Progenitor cell of endocrine pancreas (in vitro differentiated cells): ENCODE measurements at places on chromosomes 2 and 18. TPM values are rescaled to one million over a fixed set of nuclear protein-coding genes. Genes with fewer than 3 reads are reported as not detected.

GRCh38 chr2:84858937-84859336 lies 21.9 kb downstream of the TRABD2A start:
- no peaks in the 10 kb centered on the region for H3K4me1 ChIP-seq
- no peak for DNase-seq
- H3K36me3 ChIP-seq = no peaks in the 10 kb centered on the region
- no peak overlapping the region for H3K27ac ChIP-seq
- peaks cover 15% of the 10 kb centered on the region for H3K27me3 ChIP-seq

DNA sequence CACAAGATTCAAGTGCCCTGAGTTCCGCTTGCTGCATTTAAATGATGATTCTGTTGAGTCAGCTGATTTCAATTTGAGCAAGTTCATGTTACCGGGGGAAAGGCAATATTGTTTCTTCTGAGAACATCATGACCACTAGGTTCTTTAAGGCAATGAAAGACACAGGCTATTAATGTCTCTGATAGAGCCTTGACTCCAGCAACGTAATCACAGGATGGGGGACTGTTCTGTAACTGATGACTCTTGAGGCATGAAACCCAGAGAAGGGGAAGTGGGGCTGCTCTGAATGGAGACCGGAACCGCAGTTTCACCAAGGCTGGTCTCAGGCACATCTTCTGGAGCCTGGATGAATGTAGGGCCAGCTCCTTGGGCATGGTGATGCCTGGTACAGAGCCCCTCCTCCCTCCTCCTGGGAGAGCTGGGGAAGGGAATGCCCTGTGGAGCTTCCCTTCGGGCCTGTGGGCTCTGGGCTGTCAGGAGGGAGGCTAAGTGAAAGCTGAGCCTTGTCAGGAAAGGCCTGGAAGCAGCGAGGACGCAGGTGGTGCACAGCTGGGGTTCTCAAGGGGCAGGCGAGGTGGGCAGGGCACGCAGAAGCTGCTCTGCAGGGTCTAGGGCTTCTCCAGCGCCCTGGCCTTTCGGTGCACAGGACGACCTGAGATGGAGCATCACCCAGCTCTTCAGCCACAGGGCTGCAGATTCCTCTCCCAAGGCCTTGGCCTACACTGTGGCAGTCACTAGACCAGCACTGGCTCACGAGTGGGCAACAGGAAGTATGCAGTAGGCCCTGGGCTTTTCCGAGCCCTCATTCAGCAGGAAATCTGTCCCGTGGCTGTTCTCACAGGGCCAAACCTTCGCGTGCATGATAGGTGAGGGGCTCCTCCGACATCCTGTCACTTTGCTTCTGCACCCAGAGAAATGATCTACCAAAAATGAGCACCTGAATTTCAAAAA lies 36.6 kb upstream of the PRLH start:
- H3K27ac ChIP-seq = no peak overlapping the region
- H3K36me3 ChIP-seq = no peaks in the 10 kb centered on the region
- H3K27me3 ChIP-seq = peaks cover 9% of the 10 kb centered on the region
- no peak overlapping the region for H3K4me3 ChIP-seq
- no peak for DNase-seq
- no peaks in the 10 kb centered on the region for H3K4me1 ChIP-seq

DNA sequence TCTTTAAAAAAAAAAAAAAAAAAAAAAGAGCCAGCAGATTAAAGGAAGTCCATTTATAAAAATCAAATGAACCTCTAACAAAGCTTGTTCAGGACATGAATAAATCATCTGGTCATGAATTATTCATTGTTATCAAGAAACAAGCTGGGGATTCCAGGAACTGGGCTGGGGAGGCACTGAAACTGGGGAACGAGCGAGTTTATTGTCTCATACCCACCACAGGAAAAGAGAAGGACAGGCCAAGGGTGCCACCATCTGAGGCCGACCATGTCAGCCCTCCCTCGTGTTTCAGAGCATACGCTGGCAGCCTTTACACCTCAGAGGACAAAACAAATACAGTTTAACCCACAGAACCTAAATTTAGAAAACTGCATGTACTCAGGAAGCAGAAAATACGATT lies 164.2 kb downstream of the VWC2L start:
- H3K36me3 ChIP-seq = no peaks in the 10 kb centered on the region
- no peaks in the 10 kb centered on the region for H3K27me3 ChIP-seq
- H3K4me3 ChIP-seq = no peak overlapping the region
- H3K4me1 ChIP-seq = no peaks in the 10 kb centered on the region
- no peak overlapping the region for H3K27ac ChIP-seq

DNA sequence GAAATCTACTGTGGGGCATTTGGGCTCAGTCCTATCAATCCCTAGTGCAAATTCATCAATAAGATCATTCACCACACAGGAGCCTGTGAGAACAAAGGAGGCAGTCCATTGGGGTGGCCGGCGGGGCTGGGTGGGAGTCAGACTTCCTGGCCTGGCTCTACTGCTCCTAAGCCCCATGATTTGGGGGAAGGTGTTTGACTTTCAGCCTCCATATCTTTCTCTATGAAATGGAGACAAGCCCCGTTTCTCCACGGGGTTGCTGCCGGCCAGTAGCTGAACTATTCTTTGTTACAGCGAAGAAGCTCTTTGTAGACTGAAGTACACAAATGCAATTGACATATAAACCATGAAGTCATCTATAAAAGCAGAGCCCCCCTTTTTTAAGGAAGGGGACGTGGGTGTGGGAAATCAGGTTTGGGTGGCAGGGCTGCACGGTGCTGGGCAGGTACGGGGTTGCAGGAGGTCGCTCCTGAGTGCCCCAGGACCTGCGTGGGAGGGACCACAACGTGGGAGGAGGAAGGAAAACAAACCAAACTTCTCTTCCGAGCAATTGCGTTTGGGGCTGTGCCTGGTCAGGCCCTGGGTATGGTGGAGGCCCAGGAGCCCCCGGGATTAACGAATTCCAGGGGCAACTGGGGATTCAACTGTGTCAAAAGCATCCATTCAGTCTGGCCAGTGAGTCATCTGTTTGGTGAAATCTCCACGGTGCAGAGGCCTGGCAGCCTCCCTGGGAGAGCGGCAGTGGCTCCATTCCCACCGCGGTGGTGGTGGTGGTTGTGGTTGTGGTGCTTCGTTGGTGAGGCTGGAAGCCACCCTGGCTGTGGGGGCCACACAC lies 18.2 kb downstream of the FBLN7 start:
- no peak for DNase-seq
- H3K27me3 ChIP-seq = no peaks in the 10 kb centered on the region
- no peak overlapping the region for H3K4me3 ChIP-seq
- H3K36me3 ChIP-seq = peaks cover 2% of the 10 kb centered on the region
- H3K4me1 ChIP-seq = peaks cover 6% of the 10 kb centered on the region
- peak overlapping the region; percentile 71 for H3K27ac ChIP-seq

DNA sequence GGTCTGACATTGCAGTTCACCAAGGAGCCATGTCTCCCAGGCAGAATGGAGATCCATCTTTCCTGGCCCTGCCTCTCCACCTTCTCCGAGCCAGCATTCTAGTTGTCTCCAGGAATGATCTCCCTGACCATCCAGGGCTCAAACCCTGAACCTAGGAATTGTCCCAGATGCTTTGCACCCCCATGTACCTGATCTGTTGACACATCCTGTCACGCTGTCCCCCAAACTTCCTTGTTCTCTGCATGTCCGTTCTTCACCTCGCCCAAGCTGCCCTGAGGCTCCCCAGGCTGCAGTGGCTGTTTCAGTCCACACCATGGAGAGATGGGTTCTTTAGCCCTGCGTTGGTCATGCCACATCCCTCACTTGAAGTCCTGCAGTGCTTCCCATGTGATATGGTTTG lies 7.0 kb upstream of the MBP start:
- no peak overlapping the region for H3K4me3 ChIP-seq
- peaks cover 6% of the 10 kb centered on the region for H3K36me3 ChIP-seq
- no peaks in the 10 kb centered on the region for H3K4me1 ChIP-seq
- no peak overlapping the region for H3K27ac ChIP-seq
- no peak for DNase-seq
- peaks cover 19% of the 10 kb centered on the region for H3K27me3 ChIP-seq

The FSHR gene
- 0.44 and 0.74 TPM in 2 replicates for total RNA-seq
